IPS DF 19.7 (cell line): ENCODE measurements at places on chromosomes 1 and 21.

DNA sequence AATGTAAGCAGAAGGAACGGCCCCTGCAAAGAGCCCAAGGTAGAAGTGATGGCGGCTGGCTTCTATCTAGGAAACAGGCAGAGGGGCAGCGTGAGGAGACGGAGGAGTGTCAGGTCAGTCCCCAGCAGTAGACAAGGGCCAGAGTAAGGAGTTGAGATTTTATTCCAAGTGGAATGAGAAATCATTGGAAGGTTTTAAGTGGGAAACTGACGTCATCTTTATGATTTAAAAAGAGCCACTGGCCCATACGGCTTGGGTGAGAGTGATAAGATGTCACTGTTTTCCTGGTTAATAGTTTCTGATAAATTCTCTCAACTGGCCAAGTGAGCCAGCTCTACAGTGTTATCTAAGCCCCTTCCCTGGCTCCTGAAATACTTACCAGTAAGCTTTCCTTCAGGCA lies 103.2 kb upstream of the CAMK1G start:
- DNase-seq = no peak

DNA sequence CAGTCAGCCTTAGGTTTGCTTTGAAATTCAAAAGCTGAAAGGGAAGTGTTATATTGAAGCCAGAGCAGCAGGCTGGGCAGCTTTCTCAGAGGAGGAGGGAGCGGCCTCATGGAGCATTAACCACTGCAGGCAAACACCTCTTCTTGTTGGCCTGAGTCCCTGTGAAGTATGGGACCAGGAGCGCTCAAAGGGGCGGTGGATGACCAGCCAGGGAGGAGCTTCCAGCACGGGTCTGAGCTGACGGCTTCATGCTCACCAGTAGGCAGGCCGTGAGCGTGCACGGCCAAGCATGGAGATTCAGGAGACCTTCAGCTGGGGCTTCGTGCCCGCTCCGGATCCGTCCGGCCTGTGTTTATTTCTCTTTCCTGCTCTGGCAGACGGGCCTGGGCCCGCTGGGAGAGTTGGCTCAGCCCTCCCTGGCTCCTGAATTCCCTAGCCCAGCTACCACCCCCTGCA lies 245.2 kb downstream of the TRABD2B start:
- no peak for DNase-seq

DNA sequence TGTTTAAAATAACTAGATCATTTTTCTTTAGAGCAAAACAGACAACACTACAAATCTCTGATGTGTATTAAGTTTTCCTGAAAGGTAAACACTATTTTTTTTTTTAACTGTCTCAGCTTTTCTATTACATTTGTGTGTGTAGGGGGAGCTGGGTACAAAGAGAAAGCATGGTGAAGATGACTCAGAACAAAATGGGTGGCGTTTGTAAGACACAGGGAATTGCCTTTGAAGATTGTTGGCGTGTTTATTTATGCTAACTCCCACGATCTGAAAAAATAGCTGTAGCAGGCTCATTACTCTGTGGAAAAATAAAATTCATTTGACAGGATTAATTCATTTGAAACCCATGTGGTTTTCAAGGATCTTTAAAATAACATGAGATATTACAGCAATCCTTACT lies 285.1 kb downstream of the RYR2 start:
- DNase-seq = no peak

DNA sequence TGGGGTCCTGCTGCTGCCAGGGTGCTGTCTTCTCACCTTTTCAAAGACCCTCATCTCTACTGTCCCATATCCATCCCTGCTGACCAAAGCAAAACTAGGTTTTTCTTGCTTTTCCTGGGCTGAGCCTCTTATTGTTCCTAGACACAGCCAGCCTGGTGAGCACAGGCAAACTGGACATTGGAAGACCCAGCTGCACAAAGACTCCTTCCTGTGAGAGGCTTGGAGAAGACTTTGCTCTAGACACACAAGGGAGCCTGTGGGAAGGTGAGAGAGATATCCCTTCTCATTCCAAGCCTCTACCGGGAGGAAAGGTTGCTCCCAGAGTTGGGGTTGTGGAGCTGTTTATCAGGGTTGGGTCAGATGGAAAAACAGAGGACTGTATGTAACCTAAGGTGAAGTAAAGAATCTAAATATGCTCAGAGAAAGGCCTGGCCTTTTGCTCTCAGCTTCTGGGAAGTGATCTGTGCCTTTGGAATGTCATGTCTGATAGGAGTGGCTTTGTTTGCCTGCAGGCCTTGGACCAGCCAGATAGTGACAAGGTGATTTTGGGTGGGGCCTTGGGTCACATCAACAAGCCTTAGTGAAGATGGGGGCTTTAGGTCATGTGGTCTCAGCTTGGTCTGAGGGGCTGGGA lies 87.6 kb upstream of the RUNX1 start:
- DNase-seq = no peak

GRCh38 chr1:235407419-235407818 lies 40.2 kb downstream of the TBCE start:
- no peak for DNase-seq

- no peak for DNase-seq
Observed at GRCh38 chr1:29520571-29521437, 284.5 kb downstream of the PTPRU start.

GRCh38 chr1:76830373-76830772 lies 36.9 kb upstream of the ST6GALNAC5 start:
- no peak for DNase-seq

DNA sequence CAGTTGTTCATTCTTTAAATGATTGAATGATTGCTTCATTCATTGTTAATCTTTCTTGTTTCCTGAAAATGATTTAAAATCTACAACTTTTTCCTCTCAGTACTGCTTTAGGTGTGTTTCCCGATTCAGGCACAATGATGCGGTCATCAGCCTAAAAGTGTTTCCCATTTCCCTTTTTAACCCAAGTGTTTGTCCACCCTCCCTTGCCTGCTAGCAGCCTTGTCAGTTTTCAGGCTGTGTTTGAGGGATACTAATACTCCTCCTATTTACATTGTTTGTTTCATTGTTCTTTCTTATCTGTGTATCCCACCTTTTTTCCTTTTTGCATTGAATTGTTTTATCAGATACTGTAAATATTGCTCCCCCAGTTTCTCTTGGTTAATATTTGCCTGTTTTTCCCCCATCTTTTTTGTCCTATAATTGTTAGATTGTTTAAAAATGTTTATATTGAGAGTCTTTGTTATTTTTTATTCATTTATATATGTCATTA lies 131.1 kb downstream of the KIAA0319L start:
- no peak for DNase-seq

GRCh38 chr21:39020751-39021477 lies 162.3 kb downstream of the PSMG1 start:
- DNase-seq = no peak

DNA sequence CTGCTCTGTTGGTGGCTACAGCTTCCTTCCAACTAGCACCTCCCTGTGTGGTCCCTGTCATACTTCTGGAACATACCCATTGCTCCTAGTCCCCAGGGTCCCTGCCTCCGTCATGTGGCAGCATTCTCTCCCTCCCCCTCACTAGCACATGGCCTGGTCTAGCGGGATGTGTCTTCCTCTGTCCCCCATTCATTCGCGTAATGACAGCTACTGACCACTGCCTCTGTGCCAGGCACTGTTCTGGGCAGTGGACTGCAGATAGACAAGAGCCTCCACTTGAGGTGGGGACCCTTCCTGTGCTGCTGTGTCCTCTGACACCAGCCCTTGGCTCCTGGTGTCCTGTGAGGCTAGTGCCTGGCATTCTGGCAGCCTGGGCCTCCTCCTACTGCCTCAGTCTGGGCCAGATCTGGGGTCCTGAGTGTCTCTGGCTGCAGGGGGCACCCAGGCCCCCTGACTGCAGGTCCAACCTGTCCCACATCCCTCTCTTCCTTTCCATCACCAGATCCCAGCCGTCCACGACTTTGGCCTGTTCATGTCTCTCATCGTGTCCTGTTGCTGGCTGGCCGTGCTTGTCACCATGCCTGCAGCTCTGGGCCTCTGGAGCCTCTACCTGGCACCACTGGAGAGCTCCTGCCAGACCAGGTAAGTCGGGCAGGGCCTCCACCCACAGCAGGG lies 38.1 kb downstream of the DISP3 start:
- DNase-seq = no peak

- no peak for DNase-seq
Observed at GRCh38 chr1:222420633-222421032, 127.3 kb downstream of the HHIPL2 start.

- DNase-seq = no peak
Observed at GRCh38 chr1:44810101-44810761, 1.9 kb downstream of the BTBD19 start.

- DNase-seq = no peak
Observed at GRCh38 chr1:153505576-153505975, 30.2 kb downstream of the S100A6 start.

- no peak for DNase-seq
Observed at GRCh38 chr1:154839691-154840090, 30.4 kb downstream of the KCNN3 start.

- no peak for DNase-seq
Observed at GRCh38 chr21:39662411-39662953, 49.7 kb downstream of the B3GALT5 start.

- DNase-seq = no peak
Observed at GRCh38 chr21:17789069-17789468, 30.1 kb downstream of the C21orf91 start.

DNA sequence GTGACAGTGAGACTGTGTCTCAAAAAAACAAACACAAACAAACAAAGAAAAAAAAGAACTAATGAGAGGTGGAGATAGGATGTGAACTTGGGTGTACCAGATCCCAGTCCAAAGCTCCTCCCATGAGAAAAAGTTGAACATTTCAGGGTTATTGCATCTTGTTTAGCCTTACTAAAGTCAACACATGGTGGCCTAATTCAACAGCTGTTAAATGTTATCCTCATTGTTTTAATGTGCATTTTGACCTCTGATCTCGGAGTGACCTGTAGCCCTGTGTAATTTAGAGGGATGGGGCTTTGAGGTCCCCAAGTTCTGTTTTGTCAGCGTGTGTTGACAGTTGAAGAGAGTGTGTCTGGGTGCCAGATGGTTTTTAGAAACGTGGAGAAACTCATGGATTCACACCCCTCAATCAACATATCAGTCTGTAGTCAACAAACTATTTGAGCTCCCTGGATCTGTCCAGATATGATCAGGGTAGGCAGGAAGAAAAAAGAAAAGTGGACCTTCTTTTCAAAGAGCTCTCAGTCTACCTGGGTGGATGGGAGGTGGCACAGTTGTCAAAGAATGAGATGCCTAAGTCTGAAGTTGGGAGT lies 34.7 kb downstream of the PTPRU start:
- DNase-seq = no peak

GRCh38 chr1:27505420-27505680 lies 15.4 kb upstream of the WASF2 start:
- no peak for DNase-seq

- no peak for DNase-seq
Observed at GRCh38 chr1:220356981-220357850, 85.0 kb upstream of the RAB3GAP2 start.

GRCh38 chr1:147267711-147268110 lies 25.2 kb downstream of the CHD1L start:
- no peak for DNase-seq

DNA sequence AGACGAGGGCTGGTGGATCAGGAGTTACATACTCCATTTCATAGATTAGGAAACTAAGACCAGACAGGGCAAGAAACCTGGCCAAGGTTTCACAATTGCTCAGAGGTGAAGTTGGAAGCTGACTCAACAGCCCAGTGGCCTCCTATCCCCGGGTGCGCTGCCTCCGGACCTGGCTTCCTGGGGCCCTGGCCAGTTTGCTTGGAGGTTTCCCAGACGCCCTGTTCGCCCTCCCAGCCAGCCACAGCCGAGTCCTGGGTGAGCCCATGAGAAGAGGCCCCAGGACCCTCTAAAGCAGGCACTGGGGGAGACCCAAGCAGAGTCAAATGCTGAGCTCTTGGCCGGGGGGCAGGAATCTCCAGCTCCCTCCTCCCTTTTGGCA lies 180.1 kb downstream of the ZBTB18 start:
- DNase-seq = no peak

GRCh38 chr1:33599516-33600115 lies 127.2 kb downstream of the ZSCAN20 start:
- DNase-seq = no peak

DNA sequence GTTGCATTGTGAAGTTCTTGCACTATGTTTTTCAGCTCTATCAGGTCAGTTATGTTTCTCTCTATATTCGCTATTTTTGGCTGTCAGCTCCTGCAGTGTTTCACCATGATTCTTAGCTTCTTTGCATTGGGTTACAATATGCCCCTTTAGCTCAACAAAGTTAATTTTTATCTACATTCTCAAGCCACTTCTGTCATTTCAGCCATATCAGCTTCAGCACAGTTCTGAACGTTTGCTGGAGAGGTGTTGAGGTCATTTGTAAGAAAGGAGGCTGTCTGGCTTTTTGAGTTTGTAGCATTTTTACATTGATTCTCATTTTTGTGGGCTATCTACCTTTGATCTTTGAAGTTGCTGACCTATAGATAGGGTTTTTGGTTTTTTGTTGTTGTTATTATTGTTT lies 573.2 kb upstream of the RGS18 start:
- no peak for DNase-seq

DNA sequence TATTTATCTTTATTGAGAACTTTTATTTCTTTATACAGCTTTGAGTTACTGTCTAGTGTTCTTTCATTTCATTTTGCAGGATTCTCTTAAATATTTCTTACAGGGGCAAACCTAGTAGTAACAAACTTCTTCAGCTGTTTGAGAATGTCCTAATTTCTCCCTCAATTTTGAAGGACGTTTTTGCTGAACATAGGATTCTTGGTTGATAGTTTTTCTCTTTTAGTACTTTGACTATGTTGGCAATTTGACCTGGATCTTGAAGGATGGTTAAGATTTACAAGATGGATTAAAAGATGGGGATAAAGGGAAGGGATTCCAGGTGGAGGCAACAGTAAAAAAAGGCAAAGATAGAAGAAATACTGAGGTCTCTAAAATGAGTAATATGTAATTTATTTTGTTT lies 38.9 kb downstream of the XPR1 start:
- no peak for DNase-seq
